Endothelial cell of umbilical vein (primary cell): ENCODE measurements at places on chromosomes 12 and 14. TPM values are rescaled to one million over a fixed set of nuclear protein-coding genes. Genes with fewer than 3 reads are reported as not detected.
A peak's percentile ranks its signal among the peaks of the same experiment; 100 is the strongest.

Gene KCNH5
- not detected in 2 replicates for total RNA-seq

Gene OTX2
- not detected in 2 replicates for total RNA-seq

Gene CIROP
- not detected in 2 replicates for total RNA-seq

GRCh38 chr12:114779647-114780046 lies 95.7 kb upstream of the TBX3 start:
- no peak for DNase-seq

DNA sequence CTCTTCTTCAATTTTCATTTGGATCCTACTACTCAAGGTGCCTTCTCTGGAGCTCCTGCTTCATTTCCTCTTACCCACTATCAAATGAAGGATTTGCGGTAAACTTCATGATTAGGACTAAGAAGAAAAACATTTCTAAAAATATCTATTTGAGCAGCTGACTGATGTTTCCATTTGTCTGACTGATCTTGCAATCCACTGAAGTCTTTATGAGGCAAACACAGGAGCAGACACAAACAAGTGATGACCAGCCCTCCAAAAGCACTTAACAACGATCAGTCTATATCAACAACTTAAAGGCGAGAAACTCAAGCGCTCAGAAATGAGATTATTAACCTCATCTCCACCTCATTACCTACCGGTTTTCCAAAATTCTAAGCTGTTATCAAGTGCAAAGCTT lies 26.2 kb downstream of the OSBPL8 start:
- DNase-seq = no peak

GRCh38 chr12:108915632-108916133 lies 35.8 kb downstream of the DAO start:
- no peak for DNase-seq

- DNase-seq = no peak
Measured at GRCh38 chr12:94589591-94590001, 60.8 kb downstream of the TMCC3 start.

DNA sequence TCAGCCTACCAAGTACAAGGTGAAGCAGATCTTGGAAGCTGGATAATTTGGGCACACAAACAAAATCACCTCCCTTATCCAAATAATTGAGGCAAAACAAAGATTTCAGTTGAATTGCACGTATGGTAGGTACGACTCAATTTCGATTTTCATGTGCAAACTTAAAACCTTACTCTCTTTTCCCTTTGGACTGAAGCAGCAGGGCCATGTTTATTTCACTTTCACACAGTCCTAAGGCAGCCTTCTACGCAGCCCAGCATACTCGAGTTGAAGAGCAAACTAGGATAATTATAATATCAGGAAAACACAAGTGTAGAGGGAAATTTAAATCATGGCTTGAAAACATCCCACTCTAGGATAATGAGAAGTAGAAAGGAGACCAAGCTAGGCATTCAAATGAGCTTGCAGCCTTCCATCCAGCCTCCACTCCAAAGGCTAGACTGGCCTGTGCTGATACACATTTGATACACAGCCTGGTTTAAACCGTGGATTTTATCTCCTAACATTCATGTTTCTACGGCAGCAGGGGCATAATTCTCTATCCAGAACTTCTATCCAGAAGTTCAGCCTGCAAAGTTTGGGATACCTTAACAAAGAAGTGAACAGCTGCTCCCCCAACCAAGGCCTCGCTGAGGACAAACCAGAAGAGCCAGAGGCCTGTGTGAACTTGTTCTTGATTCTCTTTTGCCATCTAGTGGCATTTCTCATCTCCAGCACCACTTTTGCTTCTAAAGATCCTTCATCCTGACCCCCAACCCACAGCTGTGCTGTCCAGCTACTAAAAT lies 2.4 kb upstream of the RNASE7 start:
- DNase-seq = peak; percentile 46

DNA sequence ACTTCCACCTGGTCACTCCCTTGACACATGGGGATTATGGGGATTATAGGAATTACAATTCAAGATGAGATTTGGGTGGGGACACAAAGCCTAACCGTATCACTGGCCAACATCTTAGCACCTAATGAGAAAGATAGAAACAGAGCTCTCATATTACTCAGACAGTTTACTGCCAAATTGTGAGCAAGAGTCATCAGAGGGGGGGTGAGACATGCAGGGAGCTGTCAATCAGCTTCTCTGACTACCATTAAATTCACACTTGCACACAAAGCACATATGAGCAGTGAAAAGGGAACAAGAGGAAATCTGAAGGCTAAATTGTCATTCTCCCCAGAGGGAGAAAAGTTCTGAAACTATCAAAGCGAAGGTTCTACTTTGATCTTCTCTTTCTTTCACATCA lies 78.1 kb upstream of the GRIN2B start:
- no peak for DNase-seq

DNA sequence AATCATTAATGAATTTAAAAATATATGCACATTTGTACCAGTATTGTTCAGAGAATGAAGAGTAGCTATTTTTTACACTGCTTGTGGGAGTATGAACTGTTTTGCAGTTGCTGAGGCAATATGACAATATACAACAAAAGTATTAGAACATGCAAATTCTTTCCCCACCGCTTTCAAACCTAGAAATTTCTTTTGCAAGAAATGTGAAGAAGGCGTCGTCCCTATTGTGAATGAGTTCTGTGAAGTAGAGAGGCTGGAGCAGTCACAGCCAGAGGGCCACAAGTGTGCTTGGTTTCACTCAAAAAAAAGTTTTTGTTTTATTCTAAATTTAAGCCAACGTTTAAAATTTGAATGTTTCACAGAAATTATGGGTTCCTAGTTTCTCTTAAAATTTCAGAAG lies 184.9 kb downstream of the ALG10B start:
- no peak for DNase-seq

DNA sequence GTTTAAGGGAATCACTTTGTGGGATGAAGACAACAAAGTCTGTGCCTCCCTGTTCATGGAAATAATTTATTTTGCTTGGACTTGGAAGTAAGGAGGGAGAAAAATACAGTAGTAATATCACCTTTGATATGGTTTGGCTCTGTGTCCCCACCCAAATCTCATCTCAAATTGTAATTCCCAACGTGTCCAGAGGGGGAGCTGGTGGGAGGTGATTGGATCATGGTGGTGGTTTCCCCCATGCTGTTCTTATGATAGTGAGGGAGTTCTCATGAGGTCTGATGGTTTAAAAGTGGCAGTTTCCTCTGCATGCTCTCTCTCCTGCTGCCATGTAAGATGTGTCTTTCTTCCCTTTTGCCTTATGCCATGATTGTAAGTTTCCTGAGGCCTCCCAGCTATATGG lies 460.7 kb downstream of the NOVA1 start:
- DNase-seq = no peak

DNA sequence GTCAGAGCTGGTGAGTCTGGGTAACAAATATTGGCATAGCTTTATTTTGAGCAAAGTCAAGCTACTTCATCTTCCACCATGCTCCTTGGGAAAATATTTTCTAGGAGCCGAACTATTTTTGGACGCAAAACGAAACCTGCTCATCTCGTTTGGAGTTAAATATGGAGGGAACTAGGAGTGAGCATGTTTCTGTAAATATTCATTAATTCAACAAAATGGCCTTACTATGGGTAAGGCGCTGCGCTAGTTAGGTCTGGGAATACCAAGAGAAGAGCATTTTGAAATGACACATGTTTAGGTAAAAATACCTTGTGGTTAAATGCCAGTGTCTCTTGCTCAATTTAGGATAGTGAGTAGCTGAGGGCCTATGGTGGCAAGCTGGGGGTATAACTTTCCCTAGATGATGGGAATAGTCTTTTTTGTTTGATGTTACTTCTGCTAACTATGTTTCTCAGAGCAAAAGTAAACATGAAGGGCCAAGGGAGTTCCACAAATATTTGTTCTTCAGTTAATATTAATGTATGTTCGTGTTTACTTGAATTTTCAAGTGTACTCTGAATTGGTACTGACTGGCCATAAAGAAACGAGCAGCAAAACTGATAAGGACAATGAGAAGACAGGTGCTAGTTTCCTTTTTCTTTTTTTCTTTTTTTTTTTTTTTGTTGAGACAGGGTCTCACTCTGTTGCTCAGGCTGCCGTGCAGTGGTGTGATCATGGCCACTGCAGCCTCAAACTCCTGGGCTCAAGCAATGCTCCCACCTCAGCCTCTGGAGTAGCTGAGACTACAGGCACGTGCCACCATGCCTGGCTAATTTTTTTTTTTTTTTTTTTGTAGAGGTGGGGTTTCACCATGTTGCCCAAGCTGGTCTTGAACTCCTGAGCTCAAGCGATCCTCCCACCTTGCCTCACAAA lies 77.7 kb downstream of the MAP1LC3B2 start:
- no peak for DNase-seq

DNA sequence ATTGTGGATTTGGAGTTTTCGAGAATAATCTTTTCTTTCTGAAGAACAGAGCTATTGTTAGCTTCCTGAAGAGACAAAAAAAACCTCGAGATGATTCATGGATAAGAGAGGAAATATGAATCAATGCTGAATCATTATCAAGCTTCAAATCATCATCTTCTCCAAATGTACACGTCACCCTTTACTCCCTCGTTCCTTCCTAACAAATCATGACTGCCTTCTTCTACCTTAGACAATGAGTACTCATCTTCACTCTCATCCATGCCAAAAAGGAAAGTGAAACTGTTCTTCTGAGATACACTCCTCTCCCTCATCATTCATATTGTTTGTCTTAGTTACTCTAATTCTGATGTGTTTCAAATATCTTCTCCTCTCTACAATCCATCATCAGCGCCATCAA lies 1115.8 kb upstream of the ATXN7L3B start:
- no peak for DNase-seq

DNA sequence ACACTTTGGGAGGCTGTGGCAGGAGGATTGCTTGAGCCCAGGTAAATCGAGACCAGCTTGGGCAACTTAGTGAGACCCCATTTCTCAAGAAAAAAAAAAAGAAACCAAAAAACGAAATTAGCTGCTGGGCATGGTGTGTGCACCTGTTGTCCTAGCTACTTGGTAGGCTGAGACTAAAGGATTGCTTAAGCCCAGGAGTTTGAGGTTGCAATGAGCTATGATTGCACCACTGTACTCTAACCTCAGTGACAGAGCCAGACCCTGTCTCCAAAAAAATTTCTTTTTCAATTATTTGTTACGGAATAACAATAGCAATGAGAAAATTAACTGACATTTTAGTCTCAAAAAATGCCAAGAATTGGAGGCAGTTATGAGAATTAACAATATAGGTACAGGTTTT lies 128.0 kb downstream of the CCDC91 start:
- no peak for DNase-seq

- no peak for DNase-seq
Measured at GRCh38 chr12:2064071-2064507, 11.3 kb downstream of the CACNA1C start.

GRCh38 chr12:120167529-120168095 lies 26.9 kb downstream of the GCN1 start:
- DNase-seq = peak; percentile 54
